ENCODE measurements at places on chromosomes 5 and 9.

- no peak for DNase-seq
These were observed 124.5 kb upstream of the PHYKPL start for GRCh38 chr5:178357121-178357521.

- no peak for DNase-seq
These were observed 44.7 kb upstream of the NKD2 start for GRCh38 chr5:963673-964531.

DNA sequence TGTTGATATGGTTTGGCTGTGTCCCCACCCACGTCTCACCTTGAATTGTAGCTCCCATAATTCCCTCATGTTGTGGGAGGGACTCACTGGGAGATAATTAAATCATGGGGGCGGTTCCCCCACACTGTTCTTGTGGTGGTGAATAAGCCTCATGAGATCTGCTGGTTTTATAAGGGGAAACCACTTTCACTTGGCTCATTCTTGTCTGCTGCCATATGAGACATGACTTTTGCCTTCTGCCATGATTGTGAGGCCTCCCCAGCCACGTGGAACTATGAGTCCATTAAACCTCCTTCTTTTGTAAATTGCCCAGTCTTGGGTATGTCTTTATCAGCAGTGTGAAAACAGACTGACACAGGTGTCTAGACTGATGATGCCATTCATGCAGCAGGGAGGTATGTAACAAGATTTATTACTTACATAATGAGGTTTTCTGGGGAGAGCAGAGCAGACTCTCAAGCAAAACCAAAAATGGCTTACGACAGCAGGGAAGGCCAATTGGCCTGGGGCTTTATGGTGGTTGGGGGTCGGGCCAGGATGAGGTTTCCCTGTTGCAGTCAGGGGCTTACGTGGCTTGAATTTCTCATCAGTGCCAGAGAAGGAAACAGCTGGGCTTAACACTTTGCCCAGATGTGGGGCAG, 9.5 kb upstream of the COMMD10 start:
- no peak for DNase-seq

GRCh38 chr9:117189121-117189520, 225.7 kb downstream of the ASTN2 start:
- DNase-seq: no peak

DNA sequence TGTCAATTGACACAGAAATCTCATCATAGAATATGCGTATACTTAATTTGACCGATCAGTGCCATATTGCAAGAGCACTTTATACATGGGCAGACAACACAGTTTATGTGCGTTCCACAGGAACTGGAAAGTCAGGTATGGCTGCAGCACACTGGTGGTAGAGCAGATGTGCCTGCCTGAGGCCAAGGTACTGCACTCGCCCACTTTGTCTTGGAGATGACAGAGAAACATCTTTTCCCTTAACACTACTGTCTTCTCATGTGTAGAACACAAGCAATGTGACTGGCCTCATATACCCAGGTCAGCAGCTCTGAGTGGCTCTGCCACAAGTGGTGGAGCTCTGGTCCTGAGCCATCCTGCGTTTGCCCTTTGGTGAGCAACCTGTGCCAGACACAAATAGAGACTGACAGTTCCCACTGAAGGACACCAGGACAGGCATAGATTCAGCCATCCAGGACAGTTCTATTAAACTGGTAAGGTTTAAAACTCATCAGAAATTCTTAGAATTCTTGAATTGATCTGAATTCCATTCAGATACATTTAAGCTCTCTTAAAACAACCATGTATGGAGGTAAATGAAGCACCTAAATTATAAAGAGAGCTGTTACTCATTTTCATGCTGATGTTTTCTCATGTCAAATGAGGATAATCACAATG, 21.0 kb upstream of the PPP2CA start:
- DNase-seq: no peak

- DNase-seq: no peak
These were observed 52.1 kb upstream of the SLC24A2 start for GRCh38 chr9:19840953-19841352.

All from GM04504 (cell line).